ENCODE measurements at places on chromosomes 12 and 14.

GRCh38 chr12:124172636-124173035, 122.3 kb upstream of the RFLNA start:
- no peak for DNase-seq

- no peak for DNase-seq
Measured at GRCh38 chr12:25764892-25765291, 193.6 kb upstream of the RASSF8 start.

DNA sequence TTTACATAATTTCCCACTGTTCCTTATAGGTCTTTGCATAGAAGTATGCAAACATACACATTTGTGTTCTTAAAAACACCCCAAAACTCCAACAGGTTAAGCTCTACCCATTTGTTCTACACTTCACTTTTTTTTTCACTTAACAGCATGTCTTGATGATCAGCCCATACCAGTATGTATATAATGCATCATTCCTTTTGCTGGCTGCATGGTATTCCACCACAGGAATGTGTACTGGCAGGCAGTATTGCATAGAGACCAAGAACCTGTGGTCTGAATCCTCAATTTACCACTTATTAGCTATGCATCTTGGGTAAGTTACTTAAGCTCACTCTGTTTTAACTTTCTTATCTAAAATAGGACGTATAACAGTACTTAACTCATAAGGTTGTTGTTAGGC, 65.5 kb downstream of the SAMD4A start:
- no peak for DNase-seq

DNA sequence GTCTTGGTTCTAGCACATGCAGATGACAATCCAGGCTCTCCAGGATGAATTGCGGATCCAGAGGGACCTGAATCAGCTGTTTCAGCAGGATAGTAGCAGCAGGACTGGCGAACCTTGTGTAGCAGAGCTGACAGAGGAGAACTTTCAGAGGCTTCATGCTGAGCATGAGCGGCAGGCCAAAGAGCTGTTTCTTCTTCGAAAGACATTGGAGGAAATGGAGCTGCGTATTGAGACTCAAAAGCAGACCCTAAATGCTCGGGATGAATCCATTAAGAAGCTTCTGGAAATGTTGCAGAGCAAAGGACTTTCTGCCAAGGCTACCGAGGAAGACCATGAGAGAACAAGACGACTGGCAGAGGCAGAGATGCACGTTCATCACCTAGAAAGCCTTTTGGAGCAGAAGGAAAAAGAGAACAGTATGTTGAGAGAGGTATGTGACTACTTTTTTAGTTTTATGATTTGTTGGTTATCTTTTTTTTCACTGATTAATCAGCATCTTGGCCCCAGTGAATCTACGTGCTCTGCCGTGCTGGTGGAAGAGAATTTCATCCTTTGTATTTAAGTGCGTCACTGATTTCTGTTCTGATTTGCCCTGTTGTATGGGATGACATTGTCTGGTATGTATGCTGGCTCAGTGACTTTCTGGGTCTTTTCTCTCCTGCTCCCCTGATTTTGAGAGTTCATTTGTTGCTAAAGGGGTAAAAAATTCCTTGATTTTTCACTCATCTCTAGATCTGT, 92.3 kb downstream of the ERC1 start:
- DNase-seq: peak; percentile 34

DNA sequence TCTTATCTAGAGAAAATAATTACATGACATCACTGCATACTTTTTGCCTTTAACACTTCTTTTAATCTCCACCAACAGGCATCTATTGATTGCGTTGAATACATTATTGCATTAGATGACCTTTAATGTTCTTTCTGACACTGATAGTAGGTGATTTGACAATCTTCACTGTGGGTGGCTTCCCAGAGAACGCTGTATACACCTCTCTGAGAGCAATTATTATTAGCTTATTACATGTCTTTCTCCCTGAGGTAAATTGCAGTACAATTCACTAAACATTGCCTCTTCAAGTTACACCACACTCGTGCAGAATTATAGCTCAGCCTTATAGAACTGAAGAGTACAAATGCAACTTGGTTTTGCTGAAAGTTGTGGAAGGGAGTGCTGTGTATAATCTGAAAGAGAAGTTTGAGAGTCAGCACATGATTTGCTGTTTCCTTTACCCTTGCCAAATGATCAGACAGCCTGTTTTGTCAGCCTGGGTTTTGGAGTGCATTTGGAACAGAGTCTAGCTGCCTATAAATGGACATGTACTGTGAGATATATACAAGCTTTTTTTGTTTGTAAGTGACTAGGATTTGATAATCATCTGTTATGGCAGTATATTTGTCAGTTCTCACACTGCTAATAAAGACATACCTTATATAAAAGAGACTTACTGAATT, 369.2 kb downstream of the CCER1 start:
- no peak for DNase-seq
